ENCODE measurements at places on chromosomes 6 and 20.
A peak's percentile ranks its signal among the peaks of the same experiment; 100 is the strongest.

- DNase-seq, result peak; percentile 37
Observed at GRCh38 chr20:12970372-12970821, 38.4 kb upstream of the SPTLC3 start.

DNA sequence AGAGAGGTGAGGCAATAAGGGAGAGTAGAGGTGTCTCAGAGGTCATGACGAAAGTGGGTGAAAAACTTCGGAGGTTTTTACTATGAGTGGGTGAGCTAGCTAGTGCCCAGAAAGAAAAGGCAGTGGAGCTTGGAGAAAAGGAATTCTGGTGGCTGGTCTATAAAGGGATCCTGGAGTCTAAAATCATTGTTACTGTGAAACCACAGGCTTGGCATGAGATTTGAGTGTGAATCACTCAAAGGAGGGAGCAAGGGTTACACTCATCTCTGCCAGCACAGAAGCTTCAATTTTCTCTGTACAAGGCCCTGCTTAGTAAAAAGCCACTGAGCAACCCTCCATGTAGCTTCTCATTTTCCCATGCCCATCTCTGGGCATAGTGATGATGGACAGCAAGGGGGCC is 47.5 kb downstream of the CD83 start:
- DNase-seq, result no peak

DNA sequence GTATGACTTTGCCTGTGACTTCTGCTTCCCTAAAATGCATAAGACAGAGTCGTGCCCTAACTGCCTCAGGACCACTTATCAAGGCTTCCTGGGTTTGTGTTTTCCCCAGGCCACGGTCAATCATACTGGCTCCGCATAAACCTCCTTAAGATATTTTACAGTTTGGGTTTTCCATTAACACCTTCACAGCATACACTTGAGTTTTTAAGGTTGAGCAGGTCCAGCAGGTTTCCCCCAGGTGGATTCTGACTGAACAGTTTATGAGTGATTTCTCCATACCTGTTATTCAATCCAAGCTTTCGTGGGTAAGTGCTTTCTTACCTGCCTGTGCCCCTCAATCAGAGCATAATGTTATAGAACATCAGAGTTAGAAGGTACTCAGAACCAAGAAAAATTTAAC is 39.3 kb downstream of the NINL start:
- DNase-seq, result no peak

- no peak for DNase-seq
Observed at GRCh38 chr20:62640870-62641269, 1.4 kb upstream of the SLCO4A1 start.

DNA sequence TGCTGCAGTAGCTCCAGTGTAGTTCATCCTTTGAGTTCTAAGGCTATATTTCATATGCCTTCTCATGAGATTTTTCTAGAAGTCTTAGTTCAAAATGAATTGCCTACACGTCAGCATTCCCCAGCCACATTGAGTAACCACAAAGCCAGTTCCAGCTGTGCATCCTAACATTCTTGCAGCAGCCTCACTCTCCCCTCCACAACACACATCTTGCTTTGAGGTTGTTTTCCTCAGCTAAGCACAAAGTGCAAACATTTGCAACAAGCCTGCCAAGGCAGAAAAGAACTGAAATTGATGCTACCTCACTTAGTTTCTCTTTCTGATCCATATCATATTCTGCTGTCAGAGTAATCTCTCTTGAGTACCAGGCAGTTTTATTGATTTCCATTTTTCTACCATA is 160.7 kb upstream of the KCNQ5 start:
- DNase-seq, result no peak

DNA sequence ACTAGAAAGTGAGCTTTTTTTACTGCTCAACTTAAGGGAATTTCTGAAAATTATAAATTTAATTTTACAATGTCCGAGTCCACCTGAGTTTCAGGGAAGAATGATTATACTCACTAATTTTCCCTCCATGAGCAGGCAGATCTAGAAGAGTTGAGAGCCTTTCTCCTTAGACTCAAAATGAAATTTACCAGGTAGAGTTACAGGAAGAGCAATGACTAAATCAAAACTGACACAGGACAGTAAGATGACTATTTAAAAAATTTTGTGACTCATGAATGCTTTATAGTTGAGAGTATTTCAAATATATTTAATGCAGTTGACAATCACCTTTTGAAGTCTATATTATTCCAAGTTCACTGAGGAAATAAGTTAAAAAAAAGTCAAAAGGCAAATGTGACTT is 198.1 kb upstream of the NRSN1 start:
- no peak for DNase-seq

DNA sequence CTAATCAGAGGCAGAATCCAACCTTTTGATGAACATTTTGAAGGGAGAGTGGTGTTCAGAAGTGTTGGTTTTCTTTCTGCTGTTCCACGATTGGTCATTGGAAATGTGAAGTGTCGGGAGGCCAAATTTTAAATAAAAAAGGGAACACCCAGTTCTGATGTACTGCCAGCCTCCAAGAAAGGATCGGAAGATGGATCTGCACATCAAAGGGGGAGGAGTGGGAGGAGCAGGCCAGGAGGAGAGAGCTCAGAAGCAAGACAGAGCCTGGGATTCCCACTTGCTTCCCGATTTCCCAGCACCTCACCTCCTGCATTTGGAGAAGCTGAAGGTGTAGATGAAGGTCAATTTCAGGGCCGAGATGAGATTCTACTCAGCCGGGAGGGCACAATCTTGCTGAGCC is 55.9 kb upstream of the NAA20 start:
- no peak for DNase-seq

DNA sequence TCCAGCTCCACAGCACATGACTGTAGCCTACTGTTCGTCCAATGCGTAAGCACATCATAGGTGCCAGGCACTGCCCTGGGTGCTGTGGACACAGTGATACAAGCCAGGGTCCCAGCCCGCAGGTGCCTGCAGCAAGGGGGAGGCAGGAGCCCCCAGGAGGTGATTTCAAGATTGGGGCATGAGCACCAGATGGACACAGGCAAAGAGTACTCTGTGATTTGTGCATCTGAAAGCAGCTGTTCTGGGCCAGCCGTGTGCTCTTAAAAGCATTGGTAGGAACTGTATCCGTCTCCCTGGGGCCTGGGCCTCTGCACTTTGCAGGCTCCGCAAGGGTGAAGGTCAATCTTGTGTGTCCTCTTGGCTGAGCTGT is 149.8 kb downstream of the SYCP2 start:
- DNase-seq, result no peak

GRCh38 chr6:2940851-2941250 is 30.5 kb downstream of the SERPINB6 start:
- DNase-seq, result no peak

- no peak for DNase-seq
Observed at GRCh38 chr20:52364405-52364804, 172.8 kb upstream of the ZFP64 start.

DNA sequence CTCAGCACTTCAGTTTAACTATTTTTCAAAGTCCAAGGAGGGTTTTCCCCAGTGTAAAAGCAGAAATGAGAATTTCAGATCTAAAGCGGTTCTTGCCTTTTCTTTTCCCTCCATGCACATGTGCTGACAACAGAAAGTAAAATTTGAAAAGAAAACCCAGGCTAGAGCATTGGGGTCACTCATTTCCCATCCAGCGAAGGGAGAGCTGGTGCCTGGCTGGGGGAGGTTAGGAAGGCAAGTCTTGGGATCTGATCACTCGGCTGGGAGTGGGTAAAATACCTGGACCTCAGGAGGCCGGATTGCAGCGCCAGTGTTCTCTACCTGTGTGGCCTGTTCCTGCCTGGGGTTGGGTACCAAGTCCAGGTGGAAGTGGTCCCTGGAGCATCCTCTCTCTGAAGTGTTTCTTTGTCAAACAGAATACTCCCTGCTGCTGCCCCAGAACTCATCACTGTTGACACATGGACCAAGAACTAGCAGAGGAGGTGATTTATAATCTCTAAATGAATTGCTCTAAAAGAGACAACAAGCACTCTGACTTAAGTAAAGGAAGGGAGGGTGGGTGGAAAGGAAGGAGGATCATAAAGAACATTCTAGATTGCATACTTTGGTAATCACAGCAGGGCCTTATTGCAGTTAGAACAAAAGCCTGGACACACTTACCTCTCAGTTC is 136.0 kb downstream of the MTHFD1L start:
- DNase-seq, result no peak

DNA sequence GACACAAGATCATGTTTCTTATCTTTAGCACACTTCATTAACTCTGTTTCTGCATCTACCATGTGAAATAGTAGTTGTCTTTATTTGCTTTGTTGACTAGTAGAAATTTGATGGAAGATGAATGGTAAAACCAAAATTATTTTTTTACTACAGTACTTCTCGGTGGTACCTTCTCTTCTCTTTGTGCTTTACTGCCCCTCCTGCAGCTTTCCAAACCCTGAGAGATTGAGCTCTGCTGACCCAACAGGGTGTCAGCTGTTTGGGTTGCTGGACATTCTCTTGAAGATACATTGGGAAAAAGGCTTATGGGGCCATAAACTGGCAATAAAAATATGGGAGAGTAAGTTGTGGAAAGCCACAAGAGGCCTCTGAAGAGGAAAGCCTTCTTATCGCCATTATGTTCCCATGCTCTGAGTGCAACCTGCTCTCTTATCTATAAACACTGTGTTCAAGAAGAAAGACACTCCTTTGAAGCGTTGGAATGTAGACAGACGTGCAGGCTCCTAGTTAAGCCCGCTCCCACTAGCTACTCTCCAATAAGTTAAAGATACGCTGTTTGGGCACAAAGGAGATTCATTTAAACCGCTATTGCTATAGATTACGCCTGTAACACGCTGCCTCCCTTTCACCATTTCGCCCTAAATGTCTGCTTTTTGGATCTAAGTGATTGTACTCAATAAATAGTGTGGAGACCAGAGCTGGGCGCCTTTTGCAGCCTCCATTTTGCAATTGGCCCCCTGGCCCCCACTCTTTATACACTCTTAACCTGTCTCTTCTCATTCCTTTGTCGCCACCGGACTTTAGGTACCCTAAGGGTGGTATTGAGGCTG is 60.1 kb upstream of the PRSS16 start:
- no peak for DNase-seq

GRCh38 chr6:131003488-131004386 is 59.3 kb downstream of the EPB41L2 start:
- no peak for DNase-seq

GRCh38 chr20:45892828-45893500 is 1.8 kb downstream of the CTSA start:
- DNase-seq, result no peak

- DNase-seq, result no peak
Observed at GRCh38 chr6:140073456-140073855, 699.0 kb upstream of the CITED2 start.

GRCh38 chr20:63100926-63101699 is 94.3 kb upstream of the BHLHE23 start:
- no peak for DNase-seq

DNA sequence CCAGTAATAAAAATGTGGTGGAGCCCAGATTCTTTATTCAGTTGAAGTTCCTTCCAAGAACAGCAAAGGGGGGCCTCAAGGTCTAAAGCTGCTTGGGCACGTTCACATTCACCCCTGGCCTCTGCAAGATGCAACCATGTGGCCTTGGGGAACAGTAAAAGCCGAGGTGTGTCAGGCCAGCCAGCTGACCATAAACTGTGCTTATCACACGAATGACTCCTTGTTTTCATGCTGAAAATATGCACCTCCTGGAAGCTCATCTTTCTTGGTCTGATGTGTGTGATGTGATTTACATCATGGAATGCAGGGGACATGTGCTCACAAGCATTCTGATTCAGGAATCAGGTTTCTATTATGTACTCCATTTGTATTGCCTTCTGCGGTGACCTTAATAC is 211.6 kb upstream of the MARCKS start:
- no peak for DNase-seq

- DNase-seq, result no peak
Observed at GRCh38 chr20:3067139-3068014, 4.0 kb upstream of the OXT start.

DNA sequence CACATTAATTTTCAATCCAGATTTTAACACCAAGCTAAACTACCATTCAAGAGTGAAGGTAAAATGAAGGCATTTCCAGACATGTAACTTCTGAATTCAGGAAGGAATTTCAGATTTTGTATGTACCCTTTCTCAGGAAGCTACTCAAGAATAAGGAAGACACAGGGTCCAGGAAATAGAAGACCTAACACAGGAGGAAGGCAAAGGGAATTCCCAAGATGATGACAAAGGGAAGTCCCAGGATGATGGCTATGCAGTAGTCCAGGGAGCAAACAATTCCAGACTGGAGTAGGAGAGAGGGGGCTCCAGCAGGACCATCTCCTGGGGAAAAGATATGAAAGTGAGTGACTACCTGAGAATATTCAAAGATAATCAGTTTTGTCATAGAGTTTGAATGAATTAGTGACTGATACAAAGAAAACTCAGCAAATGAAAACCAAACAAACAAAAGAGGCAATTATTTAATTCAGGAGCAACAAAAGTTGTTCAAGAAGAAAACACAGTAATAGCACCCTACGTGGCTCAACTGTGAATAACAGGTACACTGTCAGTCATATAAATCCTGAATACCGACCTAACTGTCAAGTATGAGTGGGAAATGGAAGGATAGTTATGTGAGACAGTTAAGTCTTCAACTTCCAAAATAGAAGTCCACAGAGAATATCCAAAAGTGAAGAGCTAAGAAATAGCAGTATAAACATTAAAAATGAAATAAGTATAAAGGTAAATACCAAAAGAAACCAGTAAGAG is 4.0 kb downstream of the RNF24 start:
- DNase-seq, result no peak

GRCh38 chr20:24694727-24695528 is 225.5 kb downstream of the SYNDIG1 start:
- DNase-seq, result no peak

- DNase-seq, result no peak
Observed at GRCh38 chr6:24988562-24988961, 52.8 kb upstream of the RIPOR2 start.

DNA sequence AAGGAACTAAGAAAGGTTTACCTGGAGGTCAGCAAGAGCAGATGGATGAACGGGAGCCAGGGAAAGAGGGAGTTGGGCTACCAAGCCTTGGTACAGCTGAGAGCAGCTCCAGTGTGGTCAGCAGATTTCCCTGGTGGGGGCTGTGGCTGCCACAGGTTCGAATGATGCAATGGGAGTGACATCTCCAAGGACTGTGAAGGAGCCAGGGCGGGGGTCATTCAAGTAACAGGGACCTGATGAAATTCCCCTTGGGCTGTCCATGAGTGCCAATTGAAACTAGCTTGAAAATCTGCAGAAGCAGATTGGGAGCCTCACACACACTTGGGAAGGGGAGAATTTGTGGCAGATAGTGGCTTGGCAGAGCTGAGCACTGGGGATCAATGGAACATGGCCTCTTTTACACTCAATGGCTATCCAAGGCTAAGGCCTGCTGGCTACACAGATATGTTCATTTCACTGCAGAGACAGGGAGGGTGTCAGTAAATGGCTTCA is 247.0 kb upstream of the ECI2 start:
- DNase-seq, result no peak

- DNase-seq, result no peak
Observed at GRCh38 chr6:44222486-44223318, 693 bp upstream of the SLC29A1 start.

GRCh38 chr6:149316108-149316727 is 1.3 kb upstream of the TAB2 start:
- DNase-seq, result no peak
